ENCODE measurements at places on chromosomes 1 and 21. TPM values are rescaled to one million over a fixed set of nuclear protein-coding genes. Genes with fewer than 3 reads are reported as not detected.

DNA sequence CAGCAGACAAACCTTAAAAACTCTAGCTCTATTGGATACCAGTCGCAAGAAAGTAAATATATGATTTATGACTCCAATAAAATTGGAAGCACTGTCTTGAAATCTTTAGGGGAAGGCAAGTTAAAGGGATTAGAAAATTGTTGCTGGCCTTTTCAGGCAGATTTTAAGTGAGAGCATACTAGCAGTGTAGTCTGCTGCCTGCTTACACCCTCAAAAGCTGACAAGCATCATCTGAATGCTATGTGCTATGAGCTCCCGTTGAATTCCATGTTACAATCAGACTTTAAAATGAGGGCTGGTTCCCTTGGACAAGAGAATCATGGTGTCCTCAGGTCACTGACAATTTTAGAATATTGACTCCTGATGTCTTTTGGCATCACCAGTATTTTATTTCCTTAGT is 271.1 kb upstream of the C1orf105 start:
- no peak for DNase-seq

Gene PKN2
- total RNA-seq: 33.1 TPM

Gene RNU1-1
- total RNA-seq: under 0.01 TPM

DNA sequence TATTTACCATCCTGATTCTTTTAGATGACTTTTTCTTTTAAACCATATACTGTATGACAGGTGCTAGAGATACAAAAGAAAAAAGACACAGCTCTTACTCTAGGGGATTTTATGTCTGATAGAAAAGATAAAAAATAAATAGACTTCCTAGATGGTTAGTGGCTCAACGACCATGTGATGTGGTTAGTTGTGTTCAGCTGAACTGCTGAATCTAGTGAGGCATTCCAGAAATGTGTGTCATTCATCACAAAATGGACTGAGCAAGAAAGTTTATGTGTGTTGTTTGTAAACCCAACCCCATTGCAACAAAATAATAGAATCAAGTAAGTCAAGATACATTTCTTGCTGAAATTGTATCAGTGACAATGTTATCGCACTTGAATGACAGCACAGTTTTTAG is 205.8 kb upstream of the LYPLAL1 start:
- no peak for DNase-seq

DNA sequence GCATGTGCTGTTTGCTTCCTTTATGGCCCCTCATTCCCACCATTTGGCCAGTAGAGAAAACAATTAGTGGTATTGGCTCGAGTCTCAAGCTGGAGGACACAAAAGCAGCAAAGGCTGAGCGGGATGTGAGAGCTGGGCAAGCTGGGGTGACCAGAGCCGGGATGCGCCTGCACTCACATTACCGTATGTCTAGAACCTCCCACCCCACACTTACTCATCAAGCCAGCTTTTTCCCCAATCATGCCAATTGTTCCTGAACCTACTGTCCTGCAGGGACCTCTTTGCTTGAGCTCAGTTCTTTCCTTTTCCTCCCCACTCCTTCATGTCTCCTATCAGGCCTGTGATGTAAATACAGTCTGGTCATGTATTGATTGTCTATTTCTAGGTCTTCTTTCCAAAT is 45.9 kb downstream of the KIRREL1 start:
- no peak for DNase-seq

Gene PLA2G2F
- 11.9 TPM for total RNA-seq

DNA sequence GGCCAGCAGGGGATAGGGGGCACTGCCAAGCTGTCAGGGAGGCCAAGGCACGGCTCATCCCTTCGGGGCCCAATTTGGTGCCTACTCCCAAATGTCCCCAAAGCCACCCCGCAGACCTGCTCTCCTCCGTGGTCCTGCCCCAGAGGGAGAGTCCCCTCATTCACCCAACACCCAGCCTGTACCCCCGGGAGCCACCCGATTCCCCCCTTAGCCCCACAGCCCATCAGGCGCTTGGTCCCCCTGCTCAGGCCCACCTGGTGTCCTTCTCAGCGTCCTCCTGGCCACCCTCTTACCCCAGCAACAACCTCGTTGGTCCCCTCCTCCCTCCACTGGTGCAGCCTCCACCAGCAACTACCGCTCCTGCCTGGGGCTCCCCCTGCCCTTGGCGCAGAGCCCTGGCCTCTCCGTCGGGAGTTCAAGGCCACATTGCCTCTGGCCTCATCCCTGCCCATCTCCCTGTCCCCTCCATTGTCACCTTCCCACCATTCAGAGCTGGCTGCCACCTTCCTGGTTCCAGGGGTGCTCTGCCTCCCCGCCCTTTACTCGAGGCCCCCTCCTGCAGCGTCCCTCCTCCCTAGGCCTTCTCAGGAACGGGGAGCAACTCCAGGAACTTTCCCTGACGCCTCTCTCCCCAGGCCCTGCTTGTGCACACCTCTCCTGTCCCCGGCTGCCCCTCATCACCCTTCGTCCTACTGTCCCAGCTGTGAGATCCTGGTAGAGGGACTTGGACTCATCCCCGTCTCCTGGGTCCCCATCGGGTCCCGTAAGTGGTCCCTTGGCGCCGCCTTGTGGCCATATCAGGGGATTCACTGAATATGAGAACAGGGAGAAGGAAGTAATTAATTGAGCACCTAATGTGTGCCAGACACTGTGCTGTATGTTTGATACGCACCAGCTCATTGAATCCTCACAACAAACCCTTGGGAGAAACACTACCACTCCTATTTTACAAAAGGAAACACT is 73.9 kb downstream of the RAP1GAP start:
- DNase-seq: no peak

- DNase-seq: no peak
Measured at GRCh38 chr1:184740344-184740743, 14.3 kb downstream of the EDEM3 start.

Gene ZNF697
- 2.6 TPM for total RNA-seq

Data from suprapubic skin (tissue), 4 donors.